Stimulated activated CD4-positive, alpha-beta T cell treated with anti-CD3 and anti-CD28 coated beads, Interleukin-2, amount 100 ng/mL, for 4 hours (primary cell): ENCODE measurements at places on chromosomes 2 and 18.

- no peak for DNase-seq
Measured at GRCh38 chr2:55809875-55810621, 113.5 kb downstream of the EFEMP1 start.

DNA sequence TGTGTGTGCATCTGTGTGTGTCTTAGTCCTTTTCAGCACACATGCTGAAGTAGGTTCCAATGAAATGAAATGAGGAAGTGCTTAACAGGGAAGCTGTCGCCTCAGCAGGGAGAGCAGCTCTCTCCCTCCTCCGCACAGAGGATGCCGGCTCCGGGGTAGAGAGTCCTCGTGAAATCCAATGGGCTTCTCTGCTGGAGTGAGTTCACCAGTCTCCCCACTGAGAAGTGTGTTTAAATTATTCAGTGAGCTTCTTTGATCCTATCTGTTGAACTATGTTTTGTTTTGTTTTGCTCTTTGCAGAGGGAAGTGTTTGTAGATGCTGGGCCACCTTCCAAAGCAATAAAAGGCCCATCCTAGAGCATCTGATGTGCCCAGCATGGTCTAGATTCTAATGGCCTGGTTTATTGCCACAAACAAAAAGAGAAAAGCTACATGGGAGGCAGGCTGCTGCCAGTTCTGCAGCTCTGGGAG, 6.7 kb downstream of the PPP1R7 start:
- DNase-seq = no peak

GRCh38 chr2:15980605-15981098, 40.3 kb downstream of the MYCN start:
- DNase-seq = no peak

DNA sequence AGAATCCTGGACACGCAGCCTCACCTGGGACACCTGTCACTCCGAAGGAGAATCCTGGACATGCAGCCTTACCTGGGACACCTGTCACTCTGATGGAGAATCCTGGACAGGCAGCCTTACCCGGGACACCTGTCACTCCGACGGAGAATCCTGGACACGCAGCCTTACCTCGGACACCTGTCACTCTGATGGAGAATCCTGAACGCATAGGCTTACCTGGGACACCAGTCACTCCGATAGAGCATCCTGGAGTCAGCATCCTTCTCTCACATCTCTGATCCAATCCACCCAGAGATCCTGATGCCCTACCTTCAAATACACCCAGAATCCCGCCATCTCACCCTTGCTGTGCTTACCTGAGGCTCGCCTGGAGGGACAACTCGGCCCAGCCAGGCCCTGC, 154.9 kb downstream of the NDUFA10 start:
- no peak for DNase-seq

- no peak for DNase-seq
Measured at GRCh38 chr2:82330155-82330554, 2025.6 kb upstream of the LRRTM1 start.

DNA sequence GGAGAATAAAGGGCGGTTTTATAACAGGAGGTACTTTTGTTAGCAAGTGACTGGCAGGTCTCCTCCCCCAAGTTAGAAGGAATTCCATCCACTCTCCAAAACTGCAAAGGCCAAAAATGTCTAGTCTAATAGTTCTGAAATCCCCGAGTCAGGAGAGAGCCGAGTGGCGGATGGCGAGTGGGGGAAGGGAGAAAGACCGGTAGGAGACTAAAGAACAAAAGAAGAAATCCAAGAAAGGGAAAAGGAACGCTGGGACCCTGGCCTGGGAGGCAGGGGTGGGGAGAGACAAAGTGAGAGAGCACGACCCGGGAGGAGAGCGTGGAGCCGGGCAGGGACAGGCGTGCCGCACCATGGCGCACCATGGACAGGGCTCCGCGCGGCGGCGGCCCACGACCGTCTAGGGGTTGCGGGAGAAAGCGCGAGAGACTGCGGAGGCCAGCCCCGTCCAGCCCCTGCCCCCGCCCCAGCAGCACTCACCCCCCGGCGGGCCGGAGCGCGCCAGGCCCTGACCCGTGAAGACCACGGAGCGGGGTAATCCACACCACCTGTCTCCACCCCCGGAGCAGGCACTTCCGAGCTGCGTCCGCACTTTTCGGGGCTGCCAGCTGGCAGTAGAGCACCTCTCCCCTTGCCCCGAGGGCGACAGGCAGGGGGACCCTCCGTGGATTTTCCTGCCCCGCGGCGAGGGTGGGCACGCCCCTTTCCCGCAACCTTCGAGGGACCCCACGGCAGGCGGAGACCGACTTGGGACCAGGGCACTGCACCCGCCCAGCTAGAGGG, 1.6 kb downstream of the CDH2 start:
- no peak for DNase-seq

- DNase-seq = no peak
Measured at GRCh38 chr18:79453816-79454735, 58.3 kb downstream of the NFATC1 start.

- no peak for DNase-seq
Measured at GRCh38 chr18:3455907-3456685, 6.1 kb downstream of the TGIF1 start.

GRCh38 chr2:69844560-69844959, 15.1 kb downstream of the GMCL1 start:
- DNase-seq = no peak

GRCh38 chr18:63143330-63143771, 176.2 kb downstream of the BCL2 start:
- no peak for DNase-seq

DNA sequence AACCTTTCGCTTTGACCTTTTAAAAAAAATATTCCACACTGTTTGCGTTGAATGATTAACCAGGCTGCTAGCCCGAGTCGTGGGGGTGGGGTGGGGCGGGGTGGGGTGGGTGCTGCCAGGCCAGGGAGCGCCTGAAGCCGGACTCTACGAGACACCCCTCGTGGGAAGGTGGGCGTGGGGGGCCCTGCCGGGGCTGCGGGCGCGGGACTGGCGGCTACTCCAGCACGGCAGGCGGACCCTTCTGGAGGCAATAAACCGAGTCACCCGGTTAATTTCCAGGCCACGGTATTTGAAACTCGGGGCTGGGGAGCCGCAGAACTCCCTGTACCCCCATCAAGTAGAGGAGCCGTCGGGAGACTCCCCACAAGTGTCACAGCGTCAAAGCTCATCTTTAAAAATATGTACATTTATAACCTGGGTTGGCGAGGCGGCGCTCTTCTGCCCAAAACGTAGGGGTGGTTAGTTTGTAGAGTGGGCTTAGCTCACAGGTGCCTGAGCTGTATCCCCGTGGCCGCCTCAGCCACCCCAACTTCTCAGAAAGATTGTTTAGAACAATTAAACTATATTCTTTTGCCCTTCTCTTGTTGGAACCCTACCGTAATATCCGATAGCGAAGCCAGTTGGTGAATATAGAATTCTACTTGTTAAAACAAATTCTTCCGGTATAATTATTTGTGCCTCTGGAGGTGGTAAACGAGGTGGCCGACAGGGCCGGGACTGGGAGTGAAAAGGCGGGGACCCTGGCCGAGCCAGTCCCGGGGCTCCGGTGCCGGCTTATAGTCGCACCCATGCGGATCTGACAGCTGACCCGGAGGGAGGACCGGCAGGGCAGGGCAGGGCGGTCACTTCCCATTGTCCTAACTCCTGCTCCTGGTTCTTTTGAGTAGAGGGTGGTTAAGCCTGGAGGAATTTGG, 1.4 kb downstream of the B3GNT2 start:
- no peak for DNase-seq

DNA sequence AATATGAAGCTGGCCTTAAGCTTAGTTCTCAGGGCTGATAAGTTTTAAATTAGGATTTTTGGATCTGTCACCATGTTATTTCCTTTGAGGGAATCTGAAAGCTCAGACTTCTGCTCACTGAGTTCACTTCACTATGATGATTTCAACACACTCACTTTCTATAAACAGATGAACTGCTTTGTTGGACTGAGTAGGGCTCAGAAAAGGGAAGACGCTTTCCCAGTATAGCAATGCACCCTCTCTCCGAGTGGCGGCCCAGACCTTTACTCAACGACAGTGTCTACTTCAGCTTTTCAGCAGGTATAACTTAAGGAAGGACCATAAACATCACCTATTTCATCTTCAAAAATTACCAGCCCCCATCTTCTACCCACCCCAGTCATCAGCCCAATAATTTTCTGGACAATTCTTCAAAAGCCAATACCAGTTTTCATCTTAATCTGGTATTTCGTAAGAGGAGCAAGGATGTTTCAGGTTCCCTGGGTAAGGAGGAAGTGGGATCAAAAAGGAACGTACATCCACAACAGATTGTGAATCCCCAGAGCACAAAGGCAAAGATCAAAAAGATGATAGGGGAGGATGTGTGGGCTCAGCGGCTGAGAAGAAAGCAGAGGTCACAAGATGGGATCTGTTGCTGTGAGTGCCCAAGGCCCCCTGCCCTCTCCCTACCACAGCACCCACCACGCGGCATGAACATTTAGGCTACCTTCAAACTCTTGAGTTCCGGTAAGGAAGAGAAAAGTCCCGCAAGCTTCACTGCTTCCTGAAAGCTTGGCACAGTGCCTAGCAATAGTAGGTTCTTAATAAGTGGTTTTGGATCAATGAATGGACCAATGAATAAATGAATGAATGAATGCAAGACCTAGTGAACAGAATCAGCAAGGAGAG, 41.9 kb downstream of the LPIN2 start:
- no peak for DNase-seq

GRCh38 chr18:73986711-73987110, 160.9 kb downstream of the FBXO15 start:
- DNase-seq = no peak

DNA sequence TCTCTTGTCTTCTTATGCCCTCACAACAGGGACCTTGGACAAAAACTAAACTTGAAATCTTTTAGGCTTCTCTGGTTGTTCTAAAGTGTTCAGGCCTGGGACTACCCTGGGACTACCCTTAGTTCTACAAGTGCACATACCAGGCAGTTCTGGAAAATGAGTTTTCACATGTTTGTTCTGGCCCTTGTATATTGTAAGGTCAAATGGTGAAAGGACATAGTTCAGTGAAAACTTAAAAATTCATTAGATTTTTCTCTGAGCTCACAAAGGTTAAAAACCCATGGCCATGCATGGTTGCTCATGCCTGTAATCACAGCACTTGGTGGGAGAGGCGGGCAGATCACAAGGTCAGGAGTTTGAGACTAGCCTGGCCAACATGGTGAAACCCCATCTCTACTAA, 875.5 kb upstream of the FAM98A start:
- no peak for DNase-seq

DNA sequence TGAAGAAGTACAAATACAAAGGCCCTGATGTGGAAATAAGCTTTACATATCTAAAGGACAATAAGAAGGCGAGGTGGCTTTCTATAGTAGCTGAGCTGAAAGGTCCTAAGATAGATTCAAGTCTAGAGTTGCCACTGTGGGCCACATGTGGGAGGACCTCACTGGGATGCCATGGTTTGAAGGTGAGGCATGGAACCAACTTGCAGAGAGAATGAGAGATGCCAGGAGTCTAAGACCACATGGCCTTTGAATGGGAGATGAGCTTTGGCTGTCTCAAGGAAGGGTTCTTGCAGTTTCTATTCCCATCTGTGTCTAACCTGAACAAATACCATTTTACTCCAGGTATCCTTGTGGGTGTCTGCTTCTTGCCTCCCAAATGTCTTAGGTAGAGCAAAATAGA, 53.6 kb downstream of the HNMT start:
- DNase-seq = no peak

DNA sequence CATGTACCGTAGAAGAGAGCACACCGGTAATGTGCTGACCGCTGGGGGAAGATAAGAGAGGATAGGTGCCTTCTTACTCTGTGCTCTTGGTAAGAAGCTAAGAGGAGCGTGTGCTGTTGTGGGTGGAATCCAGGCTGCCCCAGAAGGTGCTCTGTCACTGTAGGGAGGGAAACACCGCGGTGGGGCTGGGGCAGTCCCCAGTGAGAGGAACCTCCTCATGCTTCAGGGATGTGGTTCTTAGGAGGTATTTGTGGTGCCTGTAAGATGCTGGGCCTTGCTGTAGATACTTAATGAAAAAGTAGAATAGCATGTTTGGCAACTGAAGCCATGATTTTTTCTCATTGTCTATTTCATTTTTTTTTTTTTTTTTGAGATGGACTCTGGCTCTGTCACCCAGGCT, 1.1 kb downstream of the COLEC11 start:
- DNase-seq = no peak

- DNase-seq = no peak
Measured at GRCh38 chr2:105763076-105763475, 18.4 kb downstream of the NCK2 start.

GRCh38 chr2:29284671-29285070, 169.5 kb downstream of the CLIP4 start:
- DNase-seq = no peak

DNA sequence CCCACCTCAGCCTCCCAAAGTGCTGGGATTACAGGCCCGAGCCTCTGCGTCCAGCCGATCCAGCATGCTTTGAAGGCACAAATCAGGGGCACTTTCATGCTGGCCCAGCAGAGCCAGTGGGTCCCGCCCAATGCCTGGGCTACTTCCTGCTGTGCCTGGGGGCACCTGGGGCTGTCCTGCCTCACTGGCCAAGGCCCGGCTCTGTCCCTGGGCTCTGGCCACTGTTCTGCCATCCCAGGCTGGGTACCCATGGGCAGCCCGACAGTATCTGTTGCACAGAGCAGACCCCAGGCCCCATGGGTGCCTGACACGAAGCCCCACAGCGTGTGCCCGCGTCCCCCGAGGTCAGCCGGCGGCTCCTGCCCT, 6.8 kb upstream of the GAL3ST2 start:
- no peak for DNase-seq

DNA sequence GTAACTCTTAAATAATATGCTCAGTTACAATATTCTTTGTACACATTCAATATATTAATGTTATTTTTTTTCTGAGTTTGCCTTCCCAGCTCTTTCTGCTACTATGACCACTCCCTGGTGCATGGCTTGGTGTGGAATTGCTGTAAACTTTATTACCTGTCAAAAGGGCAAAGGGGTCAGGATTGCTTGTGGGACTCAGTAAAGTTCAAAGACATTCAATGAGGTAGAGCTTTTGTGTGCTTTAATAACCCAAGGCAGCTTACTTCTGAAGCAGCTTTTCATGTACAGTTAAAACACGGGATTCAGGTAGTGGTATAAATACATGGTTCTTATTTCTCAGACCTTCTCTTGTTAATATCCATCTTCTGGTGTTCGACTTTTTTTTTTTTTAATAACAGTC, 132.8 kb downstream of the MEIS1 start:
- DNase-seq = no peak

DNA sequence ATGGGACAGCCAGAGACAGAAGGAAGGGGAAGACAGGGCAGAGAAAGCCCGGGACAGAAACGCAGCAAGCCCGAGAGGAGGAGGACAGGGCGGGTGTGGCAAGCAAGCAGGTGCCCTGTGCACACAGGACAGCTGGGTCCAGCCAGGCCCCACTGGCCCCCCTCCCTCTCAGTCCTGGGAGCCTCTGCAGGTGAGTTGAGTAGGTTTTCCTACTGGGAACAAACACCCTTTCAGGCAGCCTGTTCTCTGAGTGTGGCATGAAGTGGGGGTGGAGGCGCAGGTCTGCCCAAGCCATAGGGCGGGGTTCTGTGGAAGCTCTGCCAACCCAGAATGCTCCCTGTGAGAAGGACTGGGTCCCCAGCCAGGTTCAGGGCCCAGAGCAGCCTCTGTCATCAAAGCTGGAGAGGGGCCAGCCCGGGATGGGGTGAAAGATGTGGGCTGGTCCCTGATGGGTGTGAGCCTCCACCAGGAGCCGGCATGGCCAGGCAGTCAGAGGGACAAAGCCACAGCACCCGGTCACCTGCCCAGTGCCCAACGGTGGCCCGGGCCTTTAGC, 129.4 kb downstream of the TFCP2L1 start:
- no peak for DNase-seq
